ENCODE measurements at places on chromosomes 5 and 9. TPM values are rescaled to one million over a fixed set of nuclear protein-coding genes. Genes with fewer than 3 reads are reported as not detected.

The ADAMTS19 gene
- 3.0 TPM for total RNA-seq

The LPCAT1 gene
- 111 TPM for total RNA-seq

- DNase-seq, result no peak
These were observed 11.0 kb downstream of the NCS1 start for GRCh38 chr9:130183133-130183762.

GRCh38 chr9:99699396-99699795, 122.3 kb upstream of the NR4A3 start:
- no peak for DNase-seq

The C5orf58 gene
- total RNA-seq, result not detected

DNA sequence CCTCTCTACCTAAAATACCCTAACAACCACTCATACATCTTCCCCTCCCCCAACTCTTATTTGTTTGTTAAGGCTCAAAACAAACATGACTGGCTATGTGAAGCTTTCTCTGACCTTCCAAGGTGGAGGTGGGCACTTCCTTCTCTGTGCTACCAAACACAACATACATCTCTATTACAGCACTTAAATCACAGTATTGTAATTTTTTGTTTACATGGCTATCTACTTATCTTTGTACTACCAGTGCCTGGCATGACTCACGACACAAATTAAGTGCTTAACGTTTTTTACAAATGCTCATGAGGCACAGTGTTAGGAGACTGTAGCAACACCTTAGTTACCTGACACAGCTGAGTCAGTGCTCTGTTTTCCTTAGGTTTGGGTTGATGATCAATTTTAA, 18.6 kb downstream of the HOMER1 start:
- no peak for DNase-seq

GRCh38 chr5:31346896-31347551, 153.5 kb downstream of the CDH6 start:
- DNase-seq, result no peak

GRCh38 chr5:127586811-127587210, 62.1 kb upstream of the CTXN3 start:
- DNase-seq, result no peak

DNA sequence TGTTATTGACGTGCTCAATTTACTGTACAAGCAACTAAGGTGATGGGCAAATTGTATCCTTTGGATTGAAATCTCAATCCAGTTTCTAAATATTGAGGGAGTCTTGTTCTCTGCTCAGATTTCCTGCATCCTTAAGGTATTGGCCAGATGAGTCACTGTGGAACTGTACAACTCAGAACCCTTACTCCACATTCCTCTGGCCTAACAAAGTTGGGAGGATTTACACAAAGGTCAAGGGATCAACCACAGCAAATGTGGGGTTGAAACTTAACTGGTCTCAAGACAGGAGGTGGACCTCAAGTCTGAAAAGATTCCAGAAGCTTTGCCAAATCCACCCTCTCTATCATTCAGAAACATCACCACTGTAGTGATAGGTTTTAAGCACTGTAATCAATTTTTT, 81.5 kb upstream of the AGXT2 start:
- no peak for DNase-seq

The HTR1A gene
- total RNA-seq, result not detected

DNA sequence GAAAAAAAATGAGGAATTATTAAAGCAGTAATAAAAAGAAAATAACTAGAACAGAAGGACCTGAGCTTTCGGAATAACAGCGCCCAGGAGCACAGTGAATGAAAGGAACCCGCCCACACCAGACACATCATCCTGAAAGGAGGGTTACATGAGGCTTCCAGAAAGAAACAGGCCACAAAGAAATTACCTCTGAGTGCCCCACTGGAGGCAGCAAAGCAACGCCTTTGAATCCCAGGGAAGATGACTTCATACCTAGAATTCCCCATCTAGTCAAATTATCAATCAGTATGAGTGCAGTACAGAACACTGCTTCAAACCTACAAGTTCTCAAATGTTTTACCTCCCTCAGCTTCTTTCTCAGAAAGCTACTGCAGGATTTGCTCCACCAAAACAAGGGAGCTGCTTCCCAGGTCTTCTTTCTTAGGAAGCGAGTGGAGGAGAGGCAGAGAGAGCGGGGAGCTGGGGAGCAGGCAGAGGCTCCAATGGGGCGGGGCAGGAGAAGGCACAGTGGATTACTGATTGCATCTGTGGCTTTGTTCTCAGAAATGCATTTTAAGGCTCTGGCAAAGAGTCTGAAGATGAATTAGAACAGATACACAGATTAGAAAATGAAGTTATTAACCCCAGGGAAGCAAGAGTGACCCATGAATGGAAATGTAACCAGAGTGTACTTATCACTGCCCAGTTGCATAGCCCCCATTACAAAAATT, 87.1 kb downstream of the SEMA4D start:
- no peak for DNase-seq

The RASGEF1C gene
- 2.0 TPM for total RNA-seq

The NR5A1 gene
- 0.35 TPM for total RNA-seq

DNA sequence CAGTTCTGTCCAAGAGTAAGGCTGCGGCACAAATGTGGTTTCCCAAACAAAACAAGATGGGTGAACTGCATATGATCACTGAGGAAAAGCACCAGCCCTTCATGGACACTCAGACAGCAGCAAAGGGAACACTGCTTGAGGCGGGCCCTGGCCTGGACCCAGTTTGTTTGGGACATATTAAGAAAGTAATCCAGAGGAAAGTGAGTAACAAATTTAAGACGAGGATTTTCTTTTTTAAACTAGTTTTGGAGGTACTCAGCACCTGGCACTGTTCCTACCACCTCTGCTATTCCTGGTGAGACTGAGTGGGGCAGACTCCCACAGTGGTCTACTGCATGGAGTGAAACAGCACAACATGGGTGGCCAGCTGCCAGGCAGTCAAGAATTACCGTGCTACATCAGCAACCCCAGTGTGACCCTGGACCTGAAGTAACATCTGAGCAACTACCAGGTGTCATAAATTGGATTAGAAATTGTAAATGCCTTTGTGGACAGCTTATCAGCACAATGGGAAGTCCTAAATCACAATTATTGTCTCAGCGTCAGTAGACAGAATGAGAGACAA, 28.5 kb downstream of the P4HA2 start:
- no peak for DNase-seq

The C7 gene
- total RNA-seq, result not detected

The PCDHB5 gene
- 3.0 TPM for total RNA-seq

DNA sequence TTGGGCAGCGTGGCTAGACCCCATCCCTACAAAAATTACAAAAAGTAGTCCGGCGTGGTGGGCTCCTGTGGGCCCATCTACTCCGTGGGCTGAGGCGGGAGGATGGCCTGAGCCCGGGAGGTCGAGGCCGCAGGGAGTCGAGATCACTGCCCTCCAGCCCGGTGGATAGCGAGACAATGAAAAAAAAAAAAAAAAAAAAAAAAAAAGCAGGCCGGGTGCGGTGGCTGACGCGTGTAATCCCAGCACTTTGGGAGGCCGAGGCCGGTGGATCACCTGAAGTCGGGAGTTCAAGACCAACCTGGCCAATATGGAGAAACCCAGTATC, 110.5 kb upstream of the LPCAT1 start:
- DNase-seq, result no peak

- DNase-seq, result no peak
These were observed 70.5 kb downstream of the APBA1 start for GRCh38 chr9:69601698-69602097.

GRCh38 chr5:131379723-131380122, 115.9 kb downstream of the CDC42SE2 start:
- no peak for DNase-seq

- no peak for DNase-seq
These were observed 3.0 kb downstream of the TRMO start for GRCh38 chr9:97919217-97919813.

The GRM6 gene
- not detected for total RNA-seq

DNA sequence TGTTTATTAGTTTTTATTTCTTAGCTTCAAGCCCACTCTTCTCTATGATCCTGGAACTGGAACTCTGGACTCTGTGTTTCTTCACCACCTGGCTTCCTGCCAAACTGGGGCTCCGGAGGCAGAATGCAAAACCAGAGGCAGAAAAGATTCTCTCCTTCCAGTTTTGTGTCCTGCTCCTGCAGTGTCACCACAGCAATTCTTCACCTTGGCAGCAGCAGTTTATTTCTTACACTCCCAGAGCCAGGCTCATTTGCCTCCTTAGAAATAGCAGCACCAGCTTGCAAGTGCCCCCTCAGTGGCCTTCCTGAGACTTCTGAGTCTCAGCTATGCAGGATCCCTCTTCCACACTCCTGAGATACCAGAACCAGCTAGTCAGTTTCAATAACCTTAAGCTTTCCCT, 26.7 kb upstream of the CAMK4 start:
- no peak for DNase-seq

- no peak for DNase-seq
These were observed 143.9 kb upstream of the STC2 start for GRCh38 chr5:173472164-173472563.

- no peak for DNase-seq
These were observed at the start of gene SCGB3A1 for GRCh38 chr5:180591311-180591887. Gene SCGB3A1 (minus strand): TSS chr5:180591499. CDS start chr5:180591462, 37 bp downstream.

DNA sequence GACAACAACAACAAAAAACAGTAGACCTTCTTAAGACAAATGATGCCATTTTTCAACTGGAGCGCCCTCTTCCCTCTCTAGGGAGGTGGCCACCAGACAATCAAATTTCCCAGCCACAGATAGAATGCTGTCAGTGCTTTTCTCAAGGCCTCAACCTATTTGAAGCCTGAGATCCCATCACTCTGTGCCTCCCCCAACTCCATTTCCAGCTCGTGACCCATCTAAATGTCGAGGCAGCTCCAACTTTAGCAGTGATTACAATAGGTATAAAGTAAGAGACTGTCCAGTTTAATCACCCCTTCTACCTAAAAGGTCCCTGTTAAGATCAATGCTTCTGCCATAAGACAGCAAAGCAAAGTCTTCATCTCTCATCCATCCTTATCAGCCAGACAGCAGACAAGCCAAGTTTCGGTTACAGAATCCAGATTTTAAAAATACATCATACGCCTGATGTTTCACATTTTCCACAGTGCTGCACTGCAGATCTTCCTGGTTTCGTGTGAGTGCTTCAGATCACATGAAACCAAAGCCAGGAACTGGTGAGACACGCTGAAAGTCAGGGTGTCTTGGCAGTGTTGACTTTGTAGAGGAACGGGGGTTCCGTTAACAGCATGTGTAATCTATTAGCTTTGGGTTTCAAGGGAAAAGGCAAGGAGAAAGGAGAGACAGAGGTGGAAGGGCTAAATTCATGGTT, 447.8 kb downstream of the ENC1 start:
- no peak for DNase-seq

GRCh38 chr5:1243487-1244130, 18.4 kb downstream of the SLC6A18 start:
- peak; percentile 16 for DNase-seq

DNA sequence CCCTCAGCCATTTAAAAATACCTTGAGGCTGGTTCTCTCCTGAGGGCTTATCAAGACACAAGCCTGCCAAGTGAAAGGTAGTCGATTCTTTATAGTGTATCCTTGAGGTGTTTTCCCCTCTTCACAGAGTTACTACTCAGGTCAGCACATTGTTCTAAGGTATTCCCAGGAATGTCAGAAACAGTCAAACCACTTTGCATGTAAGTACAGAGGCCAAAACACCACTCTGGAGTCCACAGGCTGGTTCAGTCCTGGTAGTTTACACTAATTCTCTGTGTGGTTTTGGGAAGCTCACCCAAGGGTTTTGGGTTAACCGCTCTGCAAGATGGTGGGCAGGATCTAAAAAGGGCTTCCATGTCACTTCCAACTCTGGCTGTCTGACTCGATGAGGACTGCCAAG, 162.3 kb upstream of the PPP2R2B start:
- DNase-seq, result no peak

DNA sequence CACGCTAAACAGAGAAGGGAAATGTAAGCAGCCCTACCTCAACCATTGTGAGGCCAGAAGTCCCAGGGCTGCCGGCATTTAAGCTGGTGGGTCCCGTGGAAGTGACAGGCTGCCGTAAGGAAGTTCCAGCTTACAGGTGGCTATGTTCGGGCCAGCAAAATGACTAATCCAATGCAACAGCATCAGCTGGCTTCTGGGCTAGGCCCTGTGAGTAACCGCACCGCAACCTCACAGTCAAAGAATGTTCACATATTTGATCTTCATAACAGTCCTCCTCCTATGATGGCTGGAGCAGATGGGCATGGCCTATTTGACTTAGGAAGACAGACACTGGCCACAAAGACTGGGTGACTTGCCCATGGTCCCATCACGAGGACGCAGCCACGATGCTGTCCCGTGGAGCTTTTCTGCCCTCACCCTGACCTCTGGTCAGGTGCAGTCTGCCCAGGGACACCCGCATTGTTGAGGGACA, 88.2 kb downstream of the LIFR start:
- no peak for DNase-seq

The FGD3 gene
- 4.1 TPM for total RNA-seq

GRCh38 chr9:131840220-131840619, 100.3 kb upstream of the RAPGEF1 start:
- no peak for DNase-seq

The SPATA31E1 gene
- total RNA-seq, result 0.21 TPM

DNA sequence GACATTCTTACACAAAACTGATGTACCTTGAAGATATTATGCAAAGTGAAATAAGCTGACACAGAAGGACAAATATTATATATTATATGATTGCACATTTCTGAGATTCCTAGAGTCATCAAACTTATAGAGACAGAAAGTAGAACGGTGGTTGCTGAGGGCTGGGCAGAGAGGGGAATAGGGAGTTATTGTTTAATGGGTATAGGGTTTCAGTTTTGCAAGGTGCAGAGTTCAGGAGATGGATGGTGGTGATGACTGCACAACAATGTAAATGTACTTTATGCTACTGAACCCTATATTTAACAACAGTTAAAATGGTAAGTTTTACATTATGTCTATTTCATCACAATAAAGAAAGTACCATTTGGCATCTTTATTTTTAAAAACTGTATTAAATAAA, 315.8 kb upstream of the POU5F2 start:
- no peak for DNase-seq

DNA sequence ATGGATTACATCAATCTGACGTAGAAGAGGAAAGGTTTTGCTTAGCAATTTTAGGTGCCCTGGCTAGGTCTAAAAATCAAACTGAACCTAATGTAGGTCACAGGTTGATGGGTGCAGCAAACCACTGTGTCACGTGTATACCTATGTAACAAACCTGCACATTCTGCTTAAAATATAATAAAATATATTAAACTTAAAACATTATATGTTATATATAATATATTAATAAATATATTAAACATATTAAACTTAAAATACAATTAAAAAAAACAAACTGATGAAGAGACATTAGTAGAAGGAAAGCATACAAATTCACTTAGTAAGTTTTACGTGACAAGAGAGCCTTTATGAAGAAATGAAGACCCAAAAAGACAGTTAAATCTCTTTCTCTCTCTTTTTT, 51.7 kb upstream of the FBXL17 start:
- no peak for DNase-seq

The OGN gene
- total RNA-seq, result not detected

- DNase-seq, result no peak
These were observed 75.4 kb downstream of the PRR16 start for GRCh38 chr5:120539471-120539870.

DNA sequence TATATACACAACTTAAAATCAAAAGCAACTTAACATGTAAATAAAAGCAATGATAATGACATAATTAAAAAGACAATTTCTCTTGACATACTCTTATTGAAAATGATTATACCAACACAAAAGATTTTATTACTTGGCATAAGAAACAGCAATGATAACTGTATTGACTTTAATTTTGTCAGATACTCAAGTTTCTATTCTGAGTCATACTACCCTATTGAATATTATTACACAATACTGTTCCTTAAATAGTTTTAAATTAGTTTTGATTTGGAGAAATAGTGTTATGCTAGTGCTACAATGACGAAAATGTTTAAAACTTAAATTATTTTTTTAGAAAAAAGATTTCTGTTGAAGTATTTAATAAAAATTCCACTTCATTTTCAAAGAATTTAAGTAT, 1319.3 kb upstream of the C9orf72 start:
- no peak for DNase-seq

The TMEM174 gene
- not detected for total RNA-seq
